ENCODE measurements at places on chromosomes 16 and 17.

GRCh38 chr16:629185-629832, 1.5 kb upstream of the WFIKKN1 start:
- no peak for DNase-seq

GRCh38 chr16:68539711-68540239, 684 bp downstream of the ZFP90 start:
- DNase-seq = no peak

- no peak for DNase-seq
Observed at GRCh38 chr17:36600465-36600864, 918 bp upstream of the MRM1 start.

DNA sequence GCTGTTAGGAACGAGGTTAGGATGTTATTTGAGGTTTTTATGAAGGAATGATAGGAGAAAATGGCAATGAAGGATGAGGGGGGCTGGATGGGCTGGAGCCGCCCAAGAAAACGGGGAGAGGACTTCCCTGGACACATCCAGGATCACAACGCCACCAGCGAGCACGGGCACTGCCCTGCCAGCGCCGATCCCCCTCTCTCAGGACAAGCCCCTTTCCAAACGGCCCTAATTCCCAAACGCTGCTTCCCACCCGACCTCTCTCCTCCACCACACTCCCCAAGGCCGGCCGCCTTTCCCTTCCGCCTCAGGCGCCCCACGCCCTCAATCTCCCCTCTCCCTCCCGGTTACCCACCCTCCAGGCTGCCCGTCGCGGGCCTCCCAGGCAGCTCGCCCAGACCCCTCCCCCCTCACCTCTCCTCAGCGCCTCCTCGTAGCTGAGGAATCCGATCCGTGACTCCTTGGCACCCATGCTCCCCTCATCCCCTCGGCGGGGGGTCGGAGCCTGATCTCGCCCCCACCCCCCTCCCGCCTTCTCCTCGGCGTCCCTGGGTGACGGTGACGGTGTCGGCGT, 377 bp downstream of the USP32 start:
- DNase-seq = no peak

DNA sequence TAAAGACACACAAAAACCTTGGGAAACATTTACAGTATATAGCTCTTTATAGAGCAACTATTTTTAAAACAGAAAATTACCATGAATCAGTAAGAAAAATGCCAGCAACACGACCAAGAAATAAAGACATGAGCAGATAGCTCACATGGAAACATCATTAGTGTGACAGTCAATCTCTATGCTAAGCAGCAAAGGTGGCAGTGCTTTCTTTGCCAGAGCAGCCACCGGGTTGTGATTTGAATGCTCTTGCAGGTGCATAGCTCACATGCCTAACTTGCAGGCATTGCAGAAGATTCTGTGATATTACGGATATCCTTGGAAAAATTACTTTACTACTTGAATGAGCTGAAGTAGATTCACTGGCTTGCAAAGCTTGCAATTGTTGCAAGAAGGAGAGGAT, 652.9 kb upstream of the C16orf82 start:
- DNase-seq = no peak

GRCh38 chr16:86921289-86921688, 342.9 kb downstream of the FOXL1 start:
- DNase-seq = no peak

DNA sequence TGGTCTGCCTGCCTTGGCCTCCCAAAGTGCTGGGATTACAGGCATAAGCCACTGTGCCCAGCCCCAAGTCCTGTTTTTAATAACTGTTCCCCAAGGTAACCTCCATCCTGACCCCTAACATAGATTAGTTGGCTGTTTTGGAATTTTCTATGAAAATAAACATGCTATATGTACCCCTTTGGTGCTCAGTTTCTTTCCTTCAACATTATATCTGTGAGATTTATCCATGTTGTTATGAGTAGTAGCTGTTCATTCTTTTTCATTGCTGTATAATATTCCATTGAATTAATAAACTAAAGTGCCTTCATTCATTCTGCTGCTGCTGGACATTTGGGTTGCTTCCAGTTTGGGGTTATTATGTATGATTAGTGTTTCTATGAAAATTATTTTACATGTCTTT, 26.3 kb upstream of the FMNL1 start:
- DNase-seq = no peak

DNA sequence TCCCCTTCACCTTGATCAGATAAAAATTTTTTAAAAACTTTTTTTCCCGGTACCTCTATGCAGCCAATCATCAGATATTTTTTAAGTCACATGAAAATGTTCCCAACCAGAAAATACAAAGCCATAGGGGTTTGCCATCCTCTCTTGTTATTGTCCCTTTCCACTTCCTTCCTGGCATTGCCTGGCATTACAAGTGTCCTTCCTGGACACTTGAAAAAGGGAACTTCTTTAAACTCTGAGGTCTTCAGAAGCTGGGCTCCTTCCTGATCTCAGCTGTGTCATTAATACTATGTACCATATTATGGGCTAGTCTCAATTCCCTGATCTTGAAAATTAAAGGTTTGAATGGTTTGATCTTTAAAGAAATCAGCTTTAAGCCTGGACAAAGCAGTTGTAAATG, 64.9 kb downstream of the TEX14 start:
- no peak for DNase-seq

DNA sequence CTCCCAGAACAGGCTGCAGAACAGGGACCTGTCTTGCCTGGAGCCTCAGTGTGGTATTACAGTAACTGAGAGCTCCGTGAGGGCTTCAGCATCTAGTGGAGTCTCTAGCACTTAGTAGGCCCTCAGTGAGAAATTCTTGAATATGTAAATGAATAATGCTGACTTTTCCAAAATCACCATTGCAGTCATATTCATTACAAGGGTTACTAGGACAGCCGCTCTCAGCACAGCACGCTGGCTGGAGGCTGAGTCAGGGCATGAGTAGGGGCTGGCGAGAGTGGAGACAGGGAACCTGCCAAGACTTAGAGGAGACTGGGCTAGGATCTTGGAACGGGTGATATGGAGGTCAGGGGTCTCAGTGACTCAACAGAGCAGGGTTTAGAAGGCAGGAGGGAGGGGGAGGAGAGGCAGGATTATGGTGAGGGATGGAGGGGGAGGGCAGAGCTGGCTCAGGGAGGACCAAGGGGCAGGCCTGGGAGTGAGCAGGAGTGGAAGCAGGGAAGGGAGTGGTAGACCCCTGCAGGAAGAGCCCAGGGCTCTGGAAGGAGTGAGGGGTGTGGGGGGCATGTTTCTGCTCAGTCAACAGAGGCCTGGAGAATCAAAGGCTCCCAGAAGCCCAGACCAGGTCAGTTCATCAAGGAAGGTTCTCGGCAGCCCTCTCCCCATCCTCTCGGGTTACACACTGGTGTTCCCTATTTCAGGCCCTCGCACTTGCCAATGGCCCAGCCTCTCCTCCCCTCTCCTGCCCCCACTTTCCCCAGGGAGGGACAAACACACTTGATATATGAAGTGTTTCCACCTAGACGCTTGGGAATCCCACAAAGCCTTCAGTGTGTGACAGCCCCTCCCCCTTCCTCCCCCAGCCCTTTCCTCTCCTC, 42.3 kb downstream of the FZD2 start:
- DNase-seq = no peak

- no peak for DNase-seq
Observed at GRCh38 chr17:39823407-39824054, 40.6 kb downstream of the IKZF3 start.

- DNase-seq = no peak
Observed at GRCh38 chr16:81568749-81569087, 124.1 kb downstream of the CMIP start.

DNA sequence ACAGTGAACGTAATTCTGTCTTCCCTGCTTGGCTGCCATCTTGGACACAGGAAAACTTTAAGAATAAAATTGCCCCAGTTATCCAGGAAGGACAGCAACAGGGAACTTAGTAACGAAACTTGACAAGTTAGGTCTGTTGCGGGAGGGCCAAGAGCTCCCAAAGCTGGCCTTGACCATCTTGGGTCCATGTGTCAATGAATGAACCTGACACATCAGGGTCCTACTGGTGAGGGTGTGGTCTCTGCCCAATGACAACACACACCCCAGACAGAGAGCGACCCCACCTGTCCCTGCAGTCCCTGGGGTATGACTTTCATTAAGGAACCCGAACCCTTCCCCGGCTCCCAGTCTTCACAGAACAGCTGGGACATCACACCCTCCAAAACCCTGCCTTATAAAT, 96.3 kb downstream of the NDE1 start:
- no peak for DNase-seq

DNA sequence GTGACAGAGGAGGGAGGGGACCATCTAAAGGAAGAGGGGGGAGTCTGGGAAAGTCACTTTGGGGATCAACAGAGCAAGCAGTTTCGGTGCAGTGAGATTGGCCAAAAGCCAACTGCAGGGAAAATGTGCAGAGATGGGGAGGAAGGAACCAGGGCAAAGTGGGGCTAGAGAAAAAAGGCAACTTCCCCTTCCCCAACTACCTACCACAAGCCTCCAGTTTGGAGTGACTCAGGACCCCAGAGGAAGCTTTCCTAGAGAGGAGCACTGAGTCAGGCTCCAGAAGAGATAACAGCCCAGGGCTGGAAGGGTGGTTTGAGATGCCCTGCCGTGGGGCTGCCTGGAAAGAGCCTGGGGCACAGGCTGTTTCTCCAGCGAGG, 6.9 kb upstream of the CD300LD start:
- no peak for DNase-seq

DNA sequence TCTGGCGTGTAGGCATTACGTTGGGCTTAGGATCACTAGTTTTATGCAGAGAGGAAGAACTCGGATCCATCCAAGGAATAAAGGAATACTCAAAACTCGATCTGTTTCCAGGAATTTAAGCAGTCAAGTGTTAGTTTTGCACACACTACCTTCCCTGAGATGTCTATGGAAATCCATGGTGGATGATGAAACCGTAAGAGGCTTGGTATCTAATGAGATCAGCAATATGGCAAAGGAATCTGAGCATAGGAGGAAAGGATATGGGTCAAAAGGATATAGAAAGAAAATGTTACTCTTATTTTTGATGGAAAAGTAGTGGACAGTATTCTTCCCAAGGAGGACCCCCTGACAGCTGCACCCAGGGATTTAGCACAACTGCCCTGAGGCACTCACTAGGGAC, 59.6 kb downstream of the SMG6 start:
- DNase-seq = no peak

GRCh38 chr17:81292450-81292849, 2.7 kb downstream of the SLC38A10 start:
- no peak for DNase-seq
